Motor neuron (in vitro differentiated cells): ENCODE measurements at places on chromosomes 2 and 18. TPM values are rescaled to one million over a fixed set of nuclear protein-coding genes. Genes with fewer than 3 reads are reported as not detected.

- ATAC-seq = no peak
Observed at GRCh38 chr2:38793511-38793910, 15.5 kb downstream of the GEMIN6 start.

DNA sequence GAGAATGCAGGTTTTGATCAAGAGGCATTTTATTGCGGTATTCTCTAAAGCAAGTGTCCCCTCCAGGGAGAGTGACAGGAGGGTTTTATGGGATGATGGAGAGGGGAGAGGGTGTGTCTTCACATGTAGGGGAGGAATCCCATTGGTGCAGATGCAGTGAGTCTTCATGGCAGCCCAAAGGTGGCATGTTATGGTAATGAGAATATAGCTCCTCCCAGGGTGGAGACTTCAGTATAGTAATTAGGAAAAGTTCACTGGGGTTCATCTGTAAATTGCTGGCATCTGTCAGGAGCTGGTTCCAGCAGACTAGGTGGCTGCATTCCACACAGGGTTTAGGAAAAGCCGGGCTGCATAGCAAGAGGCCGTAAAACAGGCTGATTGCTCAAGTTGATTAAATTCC lies 230.7 kb upstream of the CCDC68 start:
- ATAC-seq = peak; percentile 62

- ATAC-seq = no peak
Observed at GRCh38 chr2:43104763-43105162, 121.6 kb downstream of the ZFP36L2 start.

The TTN gene
- 0.32 and 0.58 TPM in 2 replicates for total RNA-seq

- no peak for ATAC-seq
Observed at GRCh38 chr2:164974221-164974620, 18.9 kb upstream of the SLC38A11 start.

DNA sequence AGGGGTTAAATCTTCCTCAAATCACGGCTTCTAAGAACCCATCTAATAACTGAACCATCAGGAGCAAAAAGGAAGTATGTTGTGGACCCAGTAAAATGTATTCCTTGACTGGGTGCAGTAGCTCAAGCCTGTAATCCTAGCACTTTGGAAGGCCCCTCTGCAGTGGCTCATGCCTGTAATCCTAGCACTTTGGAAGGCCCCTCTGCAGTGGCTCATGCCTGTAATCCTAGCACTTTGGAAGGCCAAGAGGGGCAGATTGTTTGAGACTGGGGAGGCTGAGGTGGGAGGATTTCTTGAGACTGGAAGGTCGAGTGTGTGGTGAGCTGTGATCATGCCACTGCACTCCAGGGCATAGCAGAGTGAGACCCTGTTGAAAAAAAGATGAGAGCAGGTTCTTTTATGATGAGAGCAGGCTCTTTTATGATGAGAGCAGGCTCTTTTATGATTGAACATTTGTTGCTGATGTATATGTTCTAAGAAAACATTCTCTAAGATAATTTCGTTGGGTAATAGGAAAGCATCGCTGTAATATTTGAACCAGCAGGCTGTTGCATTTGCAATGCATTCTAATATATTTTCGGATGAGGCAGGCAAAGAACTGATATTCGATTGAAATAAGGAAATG lies 3.5 kb upstream of the PARD6G start:
- no peak for ATAC-seq

The HSPE1 gene
- 157 and 158 TPM in 2 replicates for total RNA-seq

The UPP2 gene
- 0.15 TPM in 1 of 2 replicates, not detected in the other for total RNA-seq
